GM23248 (cell line): ENCODE measurements at places on chromosomes 13 and 19. TPM values are rescaled to one million over a fixed set of nuclear protein-coding genes. Genes with fewer than 3 reads are reported as not detected.

Gene SIGLEC9
- total RNA-seq: not detected in 2 replicates

Gene SLC5A5
- total RNA-seq: not detected in 2 replicates

Gene MIDN
- total RNA-seq: 9.4 and 18.5 TPM in 2 replicates

Gene ZIC5
- total RNA-seq: not detected in 2 replicates

Gene ARL11
- not detected in 2 replicates for total RNA-seq

DNA sequence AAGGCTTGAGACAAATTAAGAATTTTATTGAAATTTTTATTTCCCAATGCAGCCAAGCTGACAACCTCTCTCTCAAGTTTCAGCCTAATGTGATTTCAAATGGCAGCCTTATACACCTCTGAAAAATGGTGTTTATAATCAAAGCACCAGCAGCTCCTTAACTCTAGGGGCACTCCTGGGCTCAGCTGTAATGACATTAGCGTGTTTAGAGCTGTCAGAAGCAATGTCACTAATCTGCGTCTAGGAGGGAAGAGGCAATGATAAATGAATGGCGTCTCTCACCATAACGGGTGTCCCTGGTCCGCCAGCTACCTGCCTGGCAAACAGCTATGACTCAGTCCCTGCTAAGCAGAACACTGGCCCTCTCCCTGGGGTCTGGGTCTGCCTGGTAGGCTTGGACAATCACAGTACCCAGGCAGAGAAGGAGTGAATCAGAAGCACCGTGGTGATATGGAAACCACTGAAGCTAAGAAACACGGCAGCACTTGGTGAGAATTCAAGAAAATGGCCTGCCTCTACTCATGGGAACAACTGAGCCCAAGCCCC is 131.8 kb upstream of the VSTM2B start:
- no peaks in the 10 kb centered on the region for H3K36me3 ChIP-seq
- H3K27me3 ChIP-seq: peaks cover 6% of the 10 kb centered on the region; the same call in 1 of the 2 replicates
- DNase-seq: no peak
- H3K4me1 ChIP-seq: no peaks in the 10 kb centered on the region

GRCh38 chr19:46404753-46405468 is 8.5 kb downstream of the CCDC8 start:
- no peaks in the 10 kb centered on the region for H3K36me3 ChIP-seq
- DNase-seq: no peak
- H3K4me1 ChIP-seq: peaks cover 6% of the 10 kb centered on the region; the same call in 1 of the 2 replicates
- no peak overlapping the region for H3K4me3 ChIP-seq

- H3K27ac ChIP-seq: no peak overlapping the region
- DNase-seq: no peak
- H3K27me3 ChIP-seq: no peaks in the 10 kb centered on the region
- H3K36me3 ChIP-seq: no peaks in the 10 kb centered on the region
Observed at GRCh38 chr19:33520844-33521479, 629 bp downstream of the PEPD start.

DNA sequence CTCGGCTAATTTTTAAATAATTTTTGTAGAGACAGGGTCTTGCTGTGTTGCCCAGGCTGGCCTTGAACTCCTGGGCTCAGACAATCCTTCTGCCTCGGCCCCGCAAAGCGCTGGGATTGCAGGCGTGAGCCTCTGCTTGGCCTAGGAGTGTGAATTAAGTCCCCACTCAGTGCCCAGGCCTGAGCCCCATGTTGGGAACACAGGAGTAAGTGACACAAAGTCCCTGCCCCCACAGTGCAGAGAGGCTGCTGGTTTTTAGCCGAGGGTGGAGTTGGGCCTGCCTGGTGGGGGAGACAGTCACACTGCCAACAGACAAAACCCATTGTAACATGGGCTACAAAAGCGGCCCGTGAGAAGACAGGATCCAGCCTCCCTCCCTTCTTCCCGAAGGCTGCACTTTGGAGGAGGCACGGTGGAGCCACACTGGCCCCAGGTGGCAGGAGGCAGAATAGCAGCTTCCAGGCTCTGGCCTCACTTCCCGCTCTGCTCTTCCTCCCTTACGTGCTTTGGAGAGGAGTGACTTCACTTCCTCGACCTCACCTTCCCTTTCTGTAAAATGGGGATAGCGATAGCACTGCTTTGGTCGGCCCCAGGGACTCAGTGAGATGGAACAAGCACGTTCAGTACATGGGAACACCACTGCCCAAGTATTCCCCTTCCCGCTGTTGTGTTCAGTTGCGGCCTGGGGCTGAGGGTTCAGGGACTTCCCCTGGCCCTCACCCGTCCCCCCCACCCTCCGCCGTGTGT is 15.2 kb upstream of the EHD2 start:
- no peaks in the 10 kb centered on the region for H3K27me3 ChIP-seq
- H3K27ac ChIP-seq: peak overlapping the region; percentile 47
- H3K4me3 ChIP-seq: no peak overlapping the region
- H3K36me3 ChIP-seq: peaks cover 13% of the 10 kb centered on the region; the same call in 1 of the 2 replicates

- H3K27ac ChIP-seq: no peak overlapping the region
- H3K36me3 ChIP-seq: no peaks in the 10 kb centered on the region
- no peaks in the 10 kb centered on the region for H3K4me1 ChIP-seq
- no peaks in the 10 kb centered on the region for H3K27me3 ChIP-seq
- no peak for DNase-seq
- no peak overlapping the region for H3K4me3 ChIP-seq
Observed at GRCh38 chr13:19382111-19382510, 179.2 kb downstream of the TPTE2 start.

GRCh38 chr13:42745655-42746054 is 35.7 kb upstream of the FAM216B start:
- no peak overlapping the region for H3K27ac ChIP-seq
- peaks cover 24% of the 10 kb centered on the region for H3K4me1 ChIP-seq
- no peak overlapping the region for H3K4me3 ChIP-seq
- no peaks in the 10 kb centered on the region for H3K27me3 ChIP-seq
- peak; percentile 58 for DNase-seq

DNA sequence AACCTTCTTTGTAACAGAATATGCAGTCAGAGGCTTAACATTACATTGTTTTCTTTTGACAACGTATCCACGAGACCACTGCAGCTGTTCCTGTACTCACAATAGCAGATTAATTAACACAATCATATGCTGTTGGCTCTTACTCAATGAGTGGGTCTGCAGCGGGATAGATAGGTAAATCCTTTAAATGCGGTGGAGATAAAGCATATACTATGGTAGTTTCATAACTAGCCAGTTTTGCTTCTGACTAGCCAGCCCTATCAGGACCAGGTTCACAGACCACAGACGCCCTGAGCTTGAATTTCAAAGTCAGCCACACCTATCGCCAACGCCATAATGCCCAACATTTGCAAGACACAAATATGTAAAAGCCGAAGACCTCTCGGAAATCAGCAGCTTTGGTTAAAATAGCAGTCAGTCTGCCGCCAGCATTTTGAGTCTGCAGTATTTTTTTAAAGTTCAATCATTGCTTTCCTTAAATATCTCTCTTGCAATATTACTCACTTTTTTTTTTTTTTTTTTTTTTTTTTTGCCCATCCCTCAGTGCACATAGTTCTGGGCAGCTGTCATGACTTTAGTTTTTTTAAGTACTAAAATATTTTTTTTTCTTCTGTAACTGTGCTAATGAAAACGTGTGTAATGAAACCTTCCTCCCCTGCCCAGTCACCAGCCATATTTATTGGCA is 120.5 kb downstream of the ZNF536 start:
- H3K27ac ChIP-seq: no peak overlapping the region
- H3K4me3 ChIP-seq: no peak overlapping the region
- H3K36me3 ChIP-seq: no peaks in the 10 kb centered on the region
- DNase-seq: no peak
- H3K27me3 ChIP-seq: no peaks in the 10 kb centered on the region
- no peaks in the 10 kb centered on the region for H3K4me1 ChIP-seq

DNA sequence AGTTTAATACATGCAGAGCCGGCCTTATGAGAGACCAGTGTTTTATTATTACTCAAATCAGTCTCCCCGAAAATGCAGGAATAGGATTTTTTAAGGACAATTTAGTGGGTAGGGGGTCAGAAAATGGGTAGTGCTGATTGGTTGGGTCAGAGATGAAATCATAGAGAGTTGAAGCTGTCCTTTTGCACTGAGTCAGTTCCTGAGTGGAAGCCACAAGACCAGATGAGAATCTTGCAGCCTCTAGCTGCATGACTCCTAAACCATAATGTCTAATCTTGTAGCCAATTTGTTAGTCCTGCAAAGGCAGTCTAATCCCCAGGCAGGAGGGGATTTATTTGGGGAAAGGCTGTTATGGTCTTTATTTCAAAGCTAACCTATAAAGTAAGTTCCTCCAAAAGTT is 1163.9 kb downstream of the DIAPH3 start:
- no peak for DNase-seq
- no peak overlapping the region for H3K4me3 ChIP-seq
- no peaks in the 10 kb centered on the region for H3K4me1 ChIP-seq

DNA sequence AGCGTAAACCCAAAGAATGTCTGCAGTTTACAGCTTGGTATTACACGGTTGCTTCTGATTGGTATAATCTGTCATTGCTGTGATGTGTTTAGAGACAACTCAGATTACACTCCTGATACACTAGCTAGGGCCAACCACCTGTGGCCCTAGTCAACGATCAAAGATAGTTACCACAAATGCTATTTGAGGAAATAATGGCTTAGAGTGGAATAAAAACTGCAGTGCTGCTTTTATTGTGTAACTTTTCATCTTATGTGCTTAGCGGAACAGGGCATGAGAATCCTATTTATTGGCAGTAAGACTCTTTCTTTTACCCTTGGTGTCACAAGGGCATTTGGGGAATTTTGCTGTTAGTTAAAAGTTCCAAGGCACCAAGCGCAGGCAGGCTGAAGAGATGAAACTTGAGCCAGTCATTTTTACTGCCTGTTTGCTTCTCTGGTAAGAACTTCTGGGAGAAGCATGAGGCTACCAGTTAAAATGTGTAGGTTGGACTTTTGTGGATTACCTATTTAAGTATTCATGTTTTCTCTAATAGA is 363.3 kb downstream of the KCNRG start:
- H3K4me1 ChIP-seq: peaks cover 12% of the 10 kb centered on the region
- no peaks in the 10 kb centered on the region for H3K36me3 ChIP-seq
- H3K27me3 ChIP-seq: no peaks in the 10 kb centered on the region
- H3K4me3 ChIP-seq: no peak overlapping the region
- DNase-seq: no peak
